Foreskin keratinocyte (primary cell): ENCODE measurements at places on chromosomes 12 and 14.

DNA sequence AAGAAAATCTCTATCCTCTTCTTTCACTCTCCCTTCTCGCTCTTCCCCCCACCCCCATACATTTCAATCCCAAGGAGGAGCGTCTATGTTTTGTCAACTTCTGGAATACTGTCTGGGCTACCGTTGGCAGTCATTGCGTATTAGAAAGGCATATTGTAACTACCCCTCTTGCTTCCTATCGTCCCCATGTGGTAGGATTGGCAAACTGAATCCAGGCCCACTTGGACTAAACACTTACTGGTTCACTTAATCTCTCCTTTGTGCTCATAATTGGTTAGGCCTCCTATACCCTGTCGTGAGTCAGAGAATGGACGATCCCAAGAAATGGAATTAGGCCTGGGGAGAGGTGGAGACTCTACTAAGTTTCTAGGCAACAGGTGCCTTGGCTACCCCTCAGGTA, 68.8 kb upstream of the SLC8A3 start:
- no peak for DNase-seq

DNA sequence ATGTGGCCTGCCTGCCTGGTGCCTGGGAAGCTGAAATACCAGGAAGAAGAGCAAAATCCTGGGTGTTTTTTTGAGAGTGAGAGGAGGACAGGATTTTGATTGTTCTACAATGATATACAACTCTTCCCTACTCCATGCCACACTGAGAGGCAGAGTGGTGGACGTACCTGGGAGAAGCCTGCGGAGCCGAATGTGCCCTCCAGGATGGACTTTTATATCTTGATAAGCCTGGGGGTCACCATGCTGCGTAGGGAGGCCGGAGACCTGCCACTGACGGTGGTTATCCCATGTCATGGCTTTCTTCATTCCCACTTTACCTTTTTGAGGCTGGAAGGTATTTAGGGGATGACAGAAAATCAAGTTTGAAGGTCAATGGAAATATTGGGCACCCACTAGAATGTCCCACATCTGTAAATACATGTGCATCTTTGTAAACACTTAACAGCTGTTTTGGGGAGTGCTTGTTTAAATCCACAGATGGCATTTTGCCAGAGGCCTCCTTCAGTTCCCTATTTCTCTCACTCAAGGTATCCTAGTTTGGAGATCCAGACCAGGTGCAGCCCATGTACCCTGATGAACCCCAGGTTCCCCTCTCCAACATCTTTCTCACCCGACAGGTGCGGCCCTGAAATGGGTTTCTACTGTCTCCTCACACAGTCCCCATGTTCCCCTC, 1.1 kb upstream of the GLT1D1 start:
- DNase-seq, result no peak

- no peak for DNase-seq
Observed at GRCh38 chr12:63846238-63846967, 1.9 kb downstream of the SRGAP1 start.

DNA sequence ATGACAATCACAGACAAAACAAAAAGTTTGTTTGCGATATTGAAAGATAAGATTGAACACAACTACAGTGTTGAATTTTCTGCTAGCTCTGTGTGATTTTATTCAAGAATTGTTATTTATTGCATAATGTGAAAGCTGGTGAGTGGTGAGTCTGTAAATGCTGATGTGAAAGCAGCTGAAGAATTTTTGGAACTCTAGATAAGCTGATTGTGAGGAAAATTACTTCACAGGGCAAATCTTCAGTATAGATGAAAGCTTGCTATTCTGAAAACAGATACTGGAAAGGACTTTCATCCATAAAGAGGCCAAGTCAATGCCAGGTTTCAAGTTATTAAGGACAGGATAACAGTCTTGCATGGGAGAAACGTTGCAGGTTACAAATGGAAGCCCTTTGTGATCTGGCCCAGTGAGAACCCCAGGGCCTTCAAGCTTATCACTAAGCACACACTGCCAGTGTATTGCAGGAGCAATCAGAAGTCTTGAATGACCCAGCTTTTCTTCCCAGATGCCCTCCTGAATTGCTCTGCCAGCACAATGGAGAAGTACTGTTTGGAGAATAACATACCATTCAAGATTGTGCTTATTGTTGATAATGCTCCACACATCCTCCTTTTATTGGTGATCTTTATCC, 153.7 kb downstream of the PCNX1 start:
- DNase-seq, result no peak

DNA sequence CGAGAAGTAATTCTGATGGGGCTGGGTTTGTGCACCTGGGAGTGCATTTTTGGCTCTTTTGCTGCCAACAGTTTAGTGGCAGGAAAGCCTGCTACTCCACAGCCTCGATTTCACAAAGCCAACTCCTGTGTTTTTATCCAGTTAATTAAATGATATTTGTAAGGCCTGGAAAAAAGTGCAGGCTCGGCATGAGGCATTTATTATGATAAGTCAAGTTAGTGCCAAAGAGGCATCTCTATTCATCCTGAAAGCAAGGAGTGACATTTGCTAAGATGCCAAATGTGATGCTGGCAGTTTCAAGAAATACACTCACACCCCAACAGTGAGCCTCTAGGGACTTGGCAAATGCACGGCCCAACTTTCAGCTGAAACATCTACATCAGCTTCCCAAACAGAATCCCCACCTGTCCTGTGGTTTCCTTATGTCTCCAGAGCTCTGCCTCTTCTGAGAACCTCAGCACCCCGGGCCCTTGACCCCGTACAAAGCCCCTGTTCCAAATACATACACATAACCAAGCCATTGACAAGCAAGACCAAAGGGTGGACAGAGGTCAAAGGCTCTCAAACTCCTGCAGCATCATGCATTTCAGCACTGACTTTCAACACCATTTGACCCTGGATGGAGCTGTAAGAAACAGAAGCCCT, 955.1 kb upstream of the TMEM132C start:
- DNase-seq, result no peak

- peak; percentile 96 for DNase-seq
Observed at GRCh38 chr14:20986811-20987210, 3.0 kb upstream of the METTL17 start.

DNA sequence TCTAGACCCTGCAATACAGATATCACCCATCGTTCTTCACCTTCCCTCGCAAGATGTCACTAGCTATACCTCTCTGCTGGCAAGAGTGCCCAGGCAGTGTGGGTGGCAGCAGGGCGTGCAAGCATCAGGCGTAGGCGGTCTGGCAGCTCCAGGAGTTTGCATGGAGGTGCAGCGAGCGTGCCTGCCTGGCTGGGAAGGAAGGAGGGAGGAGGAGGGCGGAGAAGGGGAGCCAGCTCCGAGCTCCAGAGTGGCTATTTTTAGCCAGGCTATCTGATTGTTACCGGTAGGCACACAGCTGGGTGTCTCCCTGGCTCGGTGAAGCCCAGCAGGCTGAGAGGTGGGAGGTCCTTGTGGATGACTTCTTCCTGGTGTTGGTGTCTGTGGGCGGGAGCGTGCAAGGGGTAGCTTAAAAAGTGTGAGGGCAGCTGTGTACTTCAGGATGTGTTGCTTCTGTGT, 6.2 kb downstream of the FOXJ2 start:
- DNase-seq, result no peak

DNA sequence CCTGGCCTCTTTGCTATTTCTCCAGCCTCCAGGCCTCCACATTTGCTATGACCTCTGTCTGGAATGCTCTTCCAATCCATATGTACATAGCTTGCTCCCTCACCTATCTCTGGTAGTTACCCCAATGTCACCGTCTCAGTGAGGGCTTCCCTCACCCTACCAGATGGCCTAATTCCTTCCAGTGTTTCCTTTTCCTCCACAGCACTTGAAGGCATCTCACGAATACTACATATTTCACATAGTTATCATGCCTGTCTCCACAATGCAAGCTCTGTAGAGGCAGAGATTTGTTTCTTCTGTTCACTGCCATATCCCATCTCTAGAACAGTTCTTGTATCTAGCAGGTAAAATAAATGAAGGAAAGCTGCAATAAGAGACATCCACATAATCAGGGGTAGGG, 21.3 kb upstream of the HSP90B1 start:
- peak; percentile 42 for DNase-seq

GRCh38 chr14:73476451-73476931, 14.2 kb upstream of the RIOX1 start:
- no peak for DNase-seq

- DNase-seq, result peak; percentile 90
Observed at GRCh38 chr12:4272424-4273272, 914 bp upstream of the CCND2 start.

DNA sequence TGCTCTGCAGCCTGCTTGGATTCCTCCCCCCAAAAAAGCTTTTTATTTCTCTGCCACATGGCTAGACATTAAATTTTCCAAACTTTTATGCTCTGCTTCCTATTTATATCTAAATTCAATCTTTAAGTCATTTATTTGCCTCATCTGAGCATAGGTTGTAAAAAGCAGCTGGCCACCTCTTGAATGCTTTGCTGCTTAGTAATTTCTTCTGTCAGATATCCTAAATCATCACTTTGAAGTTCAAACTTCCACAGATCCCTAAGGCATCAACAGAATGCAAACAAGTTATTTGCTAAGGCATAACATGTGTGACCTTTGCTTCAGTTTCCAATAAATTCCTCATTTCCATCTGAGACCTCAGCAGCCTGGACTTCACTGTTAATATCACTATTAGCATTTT, 209.6 kb downstream of the FSCB start:
- DNase-seq, result no peak

- DNase-seq, result peak; percentile 26
Observed at GRCh38 chr12:102958073-102958829, 777 bp downstream of the ASCL1 start.

DNA sequence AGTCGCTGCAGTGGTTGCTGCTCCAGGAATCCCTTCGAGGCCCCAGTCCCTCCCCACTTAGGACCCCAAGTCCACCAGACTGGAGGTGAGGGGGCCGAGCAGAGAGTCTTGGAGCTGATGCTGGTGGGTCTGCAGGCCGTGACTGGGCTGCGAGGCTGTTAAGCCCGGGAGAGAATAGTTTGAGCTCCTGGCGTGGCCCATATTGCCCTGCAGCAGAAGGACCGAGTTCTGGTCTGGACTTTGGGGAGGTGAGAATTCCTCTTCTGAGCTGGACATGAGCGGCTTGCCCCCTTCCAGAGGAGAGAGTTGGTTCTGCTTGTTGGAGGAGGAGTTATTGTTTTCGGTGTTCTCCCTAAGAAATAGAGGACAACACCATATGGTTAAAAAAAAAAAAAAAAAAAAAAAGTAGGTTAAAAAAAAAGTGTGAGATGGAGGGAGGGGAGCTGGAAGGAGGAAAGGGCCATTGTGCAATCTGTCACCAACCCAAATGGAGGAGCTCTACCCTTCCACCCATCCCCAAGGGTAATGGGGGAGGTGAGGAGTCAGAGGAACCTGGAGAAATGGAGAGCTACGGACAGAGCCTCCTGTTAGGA, 3.0 kb downstream of the SIX1 start:
- DNase-seq, result no peak

GRCh38 chr12:88309546-88309945, 167.4 kb downstream of the TMTC3 start:
- DNase-seq, result no peak

DNA sequence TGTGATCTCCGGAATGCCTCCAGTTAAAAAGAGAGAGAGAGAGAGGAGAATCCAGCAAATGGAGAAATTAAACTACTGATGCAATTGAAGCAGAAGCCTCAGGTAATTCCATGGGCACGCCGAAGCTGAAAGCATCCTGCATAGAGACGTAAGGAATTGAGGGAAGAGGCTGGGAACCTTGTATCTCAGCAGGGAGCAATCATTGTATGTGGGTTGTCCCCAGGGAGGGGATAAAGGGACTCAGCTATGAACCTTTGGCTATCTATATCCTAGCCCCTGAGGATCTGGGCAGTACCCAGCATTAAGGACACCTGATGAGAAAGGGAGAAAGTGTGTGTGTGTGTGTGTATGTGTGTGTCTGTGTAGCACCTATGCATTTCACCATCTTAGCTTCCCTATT, 95.8 kb upstream of the ATXN7L3B start:
- no peak for DNase-seq

DNA sequence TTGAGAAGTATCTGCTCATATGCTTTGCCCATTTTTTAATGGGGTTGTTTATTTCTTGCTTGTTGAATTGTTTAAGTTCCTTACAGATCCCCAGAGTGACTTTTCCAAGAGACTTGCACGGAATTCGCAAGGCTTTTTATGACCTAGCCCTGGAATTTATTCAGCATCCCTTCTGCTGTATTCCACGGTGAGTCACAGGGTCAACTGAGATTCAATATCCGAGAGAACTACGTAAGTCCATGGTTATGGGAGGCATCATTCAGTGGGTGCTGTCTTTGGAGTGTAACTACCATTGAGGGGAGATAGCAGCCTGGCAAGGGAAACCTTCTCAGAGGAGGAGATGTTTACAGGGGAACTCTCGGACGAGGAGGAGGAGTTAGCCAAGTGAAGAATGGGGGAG, 20.9 kb upstream of the GPRC5A start:
- DNase-seq, result peak; percentile 93

DNA sequence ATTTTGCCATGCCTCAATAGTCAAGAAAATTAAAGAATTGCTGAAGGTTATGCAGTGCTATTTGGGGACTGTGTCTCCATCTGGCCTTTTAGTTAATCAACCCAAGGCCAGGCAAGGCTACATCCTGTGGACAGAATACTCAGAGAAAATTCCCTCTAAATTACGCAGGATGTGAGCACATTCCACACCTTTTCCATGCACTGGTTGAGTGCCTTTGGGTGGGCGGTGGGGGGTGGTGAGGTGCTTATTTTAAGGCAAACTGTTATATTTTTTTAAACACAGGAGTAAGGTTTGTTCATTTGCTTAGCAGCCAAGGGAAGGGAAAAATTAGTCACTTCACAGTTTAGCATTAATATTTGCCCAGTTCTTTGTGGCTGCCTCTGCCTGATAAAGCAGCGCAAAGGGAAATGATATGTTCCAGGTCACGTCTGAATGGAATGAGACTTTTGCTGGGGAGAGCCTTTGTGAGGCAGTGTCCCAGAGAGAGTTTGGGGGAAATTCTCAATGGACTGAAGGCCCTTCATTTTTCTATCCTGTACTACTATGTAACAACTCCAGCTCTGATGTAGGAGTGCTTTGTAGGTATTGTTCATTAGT, 17.2 kb upstream of the KCNA5 start:
- DNase-seq, result no peak

DNA sequence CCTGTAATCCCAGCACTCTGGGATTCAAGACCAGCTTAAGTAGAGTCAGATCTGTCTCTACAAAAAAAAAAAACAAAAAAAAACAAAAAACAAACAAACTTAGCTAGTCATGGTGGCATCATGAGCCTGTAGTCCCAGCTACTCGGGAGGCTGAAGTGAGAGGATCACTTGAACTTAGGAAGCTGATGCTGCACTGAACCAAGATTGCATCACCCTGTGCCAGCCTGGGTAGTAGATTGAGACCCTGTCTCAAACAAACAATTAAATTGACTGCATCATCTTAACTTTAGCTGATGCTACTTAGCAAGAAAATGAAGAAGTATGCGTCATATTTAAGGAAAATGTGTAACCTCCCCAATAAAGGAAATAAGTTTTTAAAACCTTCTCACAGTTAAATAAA, 136.6 kb upstream of the ATXN7L3B start:
- no peak for DNase-seq

DNA sequence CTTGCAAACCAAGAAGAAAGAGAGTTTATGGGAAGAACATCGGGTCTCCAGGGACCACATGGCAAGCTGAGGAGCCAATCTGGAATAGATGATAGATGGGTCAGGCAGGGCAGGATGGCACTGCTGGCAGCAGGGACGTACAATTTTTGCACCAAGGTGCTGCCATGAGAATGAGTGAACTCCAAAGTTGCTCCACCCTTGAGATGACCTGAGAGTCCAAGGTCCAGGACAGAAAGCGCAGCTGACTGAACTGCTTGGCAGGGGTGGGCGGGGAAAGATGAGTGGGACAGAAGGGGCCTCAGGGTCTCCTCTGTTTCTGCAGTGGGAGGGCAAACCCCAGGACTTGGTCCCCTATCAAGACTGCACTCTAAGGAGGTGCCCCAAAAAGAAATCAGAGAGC, 136.7 kb upstream of the GSC start:
- DNase-seq, result no peak
